ENCODE measurements at places on chromosomes 12 and 14.

GRCh38 chr12:30000401-30000800 lies 216.7 kb upstream of the TMTC1 start:
- no peak for DNase-seq

- no peak for DNase-seq
These were observed 8.2 kb downstream of the SERPINA4 start for GRCh38 chr14:94569381-94570001.

DNA sequence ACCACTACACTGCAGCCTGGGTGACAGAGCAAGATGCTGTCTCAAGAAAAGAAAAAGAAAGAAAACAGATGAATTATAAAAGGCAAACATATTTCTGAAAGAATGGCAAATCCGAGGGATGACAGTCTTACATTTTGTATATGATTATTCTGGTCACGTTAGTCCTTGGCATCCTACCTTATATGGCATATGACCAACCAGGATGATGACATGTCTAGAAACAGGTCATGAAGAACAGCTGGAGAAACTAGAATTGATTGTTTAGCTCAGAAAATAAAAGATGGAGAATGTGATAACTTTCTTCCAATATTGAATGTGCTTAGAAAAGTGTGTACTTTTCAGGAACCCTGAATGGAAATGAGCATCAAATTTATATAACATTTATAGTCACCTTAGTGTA lies 19.2 kb downstream of the SLC2A14 start:
- DNase-seq = no peak

DNA sequence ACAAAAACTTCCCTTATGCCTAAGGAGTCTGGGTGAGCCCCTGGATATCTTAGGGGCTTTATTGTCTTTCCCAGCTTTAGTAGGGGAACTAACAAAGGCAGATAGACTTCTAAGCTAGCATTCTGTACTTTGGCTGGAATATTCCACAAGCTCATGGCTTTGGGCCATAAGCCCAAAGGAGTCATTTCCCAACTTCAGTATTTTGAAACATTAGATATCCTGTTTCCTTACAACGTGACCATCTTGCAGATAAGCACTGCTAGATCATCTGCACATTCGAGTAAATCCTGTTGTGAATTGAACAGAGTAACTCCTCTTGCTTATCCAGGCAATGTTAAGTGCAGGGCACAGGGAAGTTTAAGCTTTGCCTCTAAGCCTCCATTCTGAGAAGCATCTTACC lies 70.6 kb upstream of the ACTN1 start:
- no peak for DNase-seq

DNA sequence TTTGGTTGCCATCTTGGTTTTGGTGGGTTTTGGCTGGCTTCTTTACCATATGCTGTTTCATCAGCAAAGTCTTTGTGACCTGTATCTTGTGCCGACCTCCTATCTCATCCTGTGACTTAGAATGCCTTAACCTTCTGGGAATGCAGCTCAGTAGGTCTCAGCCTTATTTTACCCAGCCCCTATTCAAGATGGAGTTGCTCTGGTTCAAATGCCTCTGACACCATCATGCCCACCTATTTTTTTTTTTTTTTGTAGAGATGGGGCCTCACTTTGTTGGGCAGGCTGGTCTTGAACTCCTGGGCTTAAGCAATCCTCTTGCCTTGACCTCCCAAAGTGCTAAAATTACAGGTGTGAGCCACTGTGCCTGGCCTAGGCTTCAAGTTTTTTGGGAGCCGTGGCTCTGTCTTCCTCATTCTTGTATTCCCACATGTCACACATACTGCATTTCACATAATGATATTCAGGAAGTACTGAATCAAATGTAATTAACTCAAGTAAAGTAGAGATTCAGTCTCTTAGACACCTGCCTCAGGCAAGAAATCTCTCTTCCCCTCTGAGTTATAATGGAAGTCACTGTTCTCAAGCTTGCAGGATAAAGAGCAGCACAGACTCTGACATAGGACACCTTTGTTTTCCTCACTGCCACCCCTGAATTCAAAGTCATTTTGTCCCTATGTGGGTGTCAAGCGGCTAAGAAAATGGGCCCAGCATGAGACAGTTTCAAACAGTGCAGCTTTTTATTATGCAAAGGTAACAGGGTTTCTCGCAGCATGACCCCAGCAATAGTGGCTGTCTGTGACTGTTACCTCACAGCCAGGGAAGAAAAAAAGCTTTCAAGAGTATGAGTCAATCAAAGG lies 159.0 kb downstream of the PTPN11 start:
- no peak for DNase-seq

DNA sequence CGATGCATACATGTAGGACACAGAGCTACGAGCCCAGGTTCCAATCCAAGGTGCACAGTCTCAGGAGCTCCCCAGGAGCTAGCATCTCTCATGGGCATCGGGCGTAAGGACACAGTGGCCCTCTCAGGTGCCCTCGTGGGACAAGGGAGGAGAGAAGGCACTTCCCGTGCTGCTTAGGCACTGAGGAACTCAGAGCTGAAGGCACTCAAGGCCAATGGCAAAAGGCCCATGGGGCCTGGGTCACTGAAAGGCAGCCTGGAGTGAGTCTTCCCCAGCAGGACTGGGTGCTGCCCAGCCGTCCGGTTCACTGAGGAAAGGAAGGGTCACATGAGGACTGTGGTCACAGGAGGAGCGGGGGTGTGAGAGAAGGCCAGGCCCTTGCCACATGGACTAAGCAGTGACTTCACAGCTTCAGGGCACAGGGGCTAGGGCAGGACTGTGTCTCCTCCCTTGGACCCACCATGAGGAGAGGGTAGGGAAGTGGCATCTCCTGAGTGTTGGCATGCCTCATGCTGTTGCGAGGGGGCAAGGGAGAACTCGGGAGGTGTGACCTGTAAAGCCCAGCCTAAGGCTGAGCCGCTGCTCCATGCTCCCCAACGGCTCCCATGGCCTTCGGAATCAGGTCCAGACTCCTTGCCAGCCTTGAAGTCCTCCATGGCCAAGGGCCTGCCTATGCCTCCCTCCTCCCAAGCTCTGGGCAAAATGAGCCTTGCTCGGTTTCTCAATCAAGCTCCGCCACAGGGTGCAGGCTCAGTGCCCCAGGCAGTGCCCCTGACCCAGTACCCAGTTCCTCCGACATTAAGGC lies 51.8 kb downstream of the CHGA start:
- DNase-seq = no peak

- DNase-seq = no peak
These were observed 29.2 kb upstream of the LHX5 start for GRCh38 chr12:113500782-113501311.

- DNase-seq = no peak
These were observed 214.3 kb upstream of the NUDT4 start for GRCh38 chr12:93163260-93164036.

DNA sequence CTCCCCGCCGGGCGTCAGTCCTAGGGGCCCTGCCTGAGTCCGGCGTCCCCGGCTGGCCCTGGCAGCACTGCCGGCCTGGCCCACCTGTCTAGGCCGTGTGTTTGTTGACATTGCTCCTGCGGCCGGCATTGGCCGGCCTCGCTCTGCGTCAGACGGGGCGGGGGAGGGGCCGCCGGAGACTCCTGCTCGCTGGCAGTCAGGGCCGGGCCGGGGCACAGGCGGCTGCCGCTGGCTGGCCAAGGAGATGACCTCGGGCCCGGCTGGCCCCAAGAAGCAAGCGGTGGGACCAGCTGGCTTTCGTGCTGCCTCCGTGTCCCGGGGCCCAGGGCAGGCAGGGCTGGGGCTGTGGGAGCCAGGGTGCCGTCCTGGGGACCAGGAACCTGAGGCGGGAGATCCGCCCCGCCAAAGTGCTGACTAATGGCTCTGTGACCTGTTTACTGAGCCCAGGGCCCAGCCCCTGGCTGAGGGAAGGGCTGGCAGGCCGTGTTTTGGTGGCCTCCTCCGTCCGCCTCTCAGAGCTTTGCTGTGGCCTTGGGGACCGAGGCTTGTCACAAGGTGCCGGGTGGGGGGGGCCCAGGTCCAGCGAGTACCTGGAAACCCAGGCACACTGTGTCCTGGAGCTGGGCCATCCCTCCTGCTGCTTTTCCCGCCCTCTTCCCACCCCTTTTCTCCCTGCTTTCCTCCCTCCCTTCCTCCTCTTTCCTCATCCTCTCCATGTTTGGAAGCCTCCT lies 1.8 kb downstream of the ULK1 start:
- DNase-seq = peak; percentile 95

GRCh38 chr14:100065111-100065871 lies at the start of gene EVL:
TSS of gene EVL (plus strand) at chr14:100065422. CDS start at chr14:100065501, 79 bp downstream.
- DNase-seq = no peak

DNA sequence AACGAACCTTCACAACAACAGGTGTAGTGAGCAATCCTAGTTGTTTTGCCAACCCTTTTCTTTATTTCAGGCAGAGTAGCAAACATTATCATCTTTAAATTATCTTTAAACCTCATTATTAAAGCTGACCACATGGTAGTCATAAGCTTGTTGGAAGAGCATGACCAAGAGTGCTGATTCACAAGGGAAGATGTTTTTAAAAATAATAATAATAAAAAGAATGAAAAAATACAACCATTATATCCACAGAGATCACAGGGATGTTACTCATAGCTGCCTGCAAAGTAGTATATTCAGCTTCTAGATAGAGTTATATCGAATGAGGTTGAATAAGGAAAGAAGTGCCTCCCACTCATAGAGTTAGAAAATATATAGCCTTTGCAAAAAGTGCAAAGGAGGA lies 101.0 kb upstream of the FLRT2 start:
- no peak for DNase-seq

- no peak for DNase-seq
These were observed 73.2 kb downstream of the TSPAN11 start for GRCh38 chr12:30999723-31000122.

DNA sequence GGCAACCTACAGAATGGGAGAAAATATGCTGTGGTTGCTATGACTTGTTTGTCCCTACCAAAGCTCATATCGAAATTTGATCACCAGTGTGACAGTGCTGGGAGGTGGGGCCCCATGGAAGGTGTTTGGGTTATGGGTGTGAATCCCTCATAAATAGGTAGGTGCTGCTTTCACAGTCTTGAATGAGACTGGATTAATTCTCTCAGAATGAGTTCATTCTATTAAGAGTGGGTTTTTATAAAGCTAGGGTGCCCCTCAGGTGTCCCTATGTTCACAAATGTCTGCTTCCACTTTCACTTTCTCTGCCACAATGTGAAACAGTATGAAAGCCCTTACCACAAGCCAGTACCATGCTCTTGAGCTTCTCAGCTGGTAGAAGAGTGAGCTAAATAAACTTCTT lies 133.5 kb downstream of the CPNE8 start:
- no peak for DNase-seq

DNA sequence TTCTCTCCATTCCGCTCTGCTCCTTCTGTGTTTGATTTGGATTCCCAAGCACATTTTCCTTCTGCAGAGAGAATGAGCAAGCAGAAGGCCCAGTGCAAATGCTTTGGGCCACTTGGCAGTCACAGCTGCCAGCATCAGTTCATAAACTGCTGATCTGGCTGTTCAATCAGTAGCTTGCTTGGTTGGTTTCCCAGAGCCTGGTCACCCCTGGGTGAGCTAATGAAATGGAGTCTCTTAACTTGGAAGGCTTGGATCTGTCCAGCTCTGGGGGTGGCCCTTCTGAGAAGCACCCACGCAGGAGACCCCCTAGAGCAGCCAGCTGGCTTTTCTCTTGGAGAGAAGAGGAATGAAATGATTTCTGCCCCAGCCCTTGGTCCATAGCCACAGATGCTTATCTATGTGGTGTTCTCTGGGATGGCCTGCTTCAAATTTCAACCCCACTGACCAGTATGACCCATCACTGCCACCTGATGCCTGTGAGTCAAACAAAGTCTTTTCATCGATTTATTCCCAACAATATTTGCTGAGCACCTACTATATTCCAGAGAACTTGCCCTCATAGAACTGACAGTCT lies 30.3 kb downstream of the FAIM2 start:
- DNase-seq = no peak

- DNase-seq = no peak
These were observed 157.4 kb upstream of the FOXN3 start for GRCh38 chr14:89574420-89574819.

DNA sequence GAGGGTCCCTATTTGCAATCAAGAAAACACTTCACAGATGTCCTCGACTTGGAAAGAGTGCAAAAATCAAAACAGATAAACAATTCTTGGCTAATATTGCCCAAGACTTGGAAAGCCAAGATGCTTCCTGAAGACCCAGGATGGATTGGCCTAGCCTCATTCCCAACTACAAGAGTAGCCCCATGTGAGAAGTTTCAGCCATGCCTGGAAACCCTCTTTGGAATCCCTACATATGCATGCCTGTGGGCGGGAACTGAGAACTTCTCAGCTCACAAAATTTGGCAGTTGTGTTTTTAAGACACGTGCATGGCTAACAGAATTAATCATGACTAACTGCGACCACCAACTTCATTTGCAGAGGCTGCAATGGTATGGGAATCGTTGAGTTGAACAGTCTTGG lies 283.2 kb upstream of the TBX3 start:
- no peak for DNase-seq

DNA sequence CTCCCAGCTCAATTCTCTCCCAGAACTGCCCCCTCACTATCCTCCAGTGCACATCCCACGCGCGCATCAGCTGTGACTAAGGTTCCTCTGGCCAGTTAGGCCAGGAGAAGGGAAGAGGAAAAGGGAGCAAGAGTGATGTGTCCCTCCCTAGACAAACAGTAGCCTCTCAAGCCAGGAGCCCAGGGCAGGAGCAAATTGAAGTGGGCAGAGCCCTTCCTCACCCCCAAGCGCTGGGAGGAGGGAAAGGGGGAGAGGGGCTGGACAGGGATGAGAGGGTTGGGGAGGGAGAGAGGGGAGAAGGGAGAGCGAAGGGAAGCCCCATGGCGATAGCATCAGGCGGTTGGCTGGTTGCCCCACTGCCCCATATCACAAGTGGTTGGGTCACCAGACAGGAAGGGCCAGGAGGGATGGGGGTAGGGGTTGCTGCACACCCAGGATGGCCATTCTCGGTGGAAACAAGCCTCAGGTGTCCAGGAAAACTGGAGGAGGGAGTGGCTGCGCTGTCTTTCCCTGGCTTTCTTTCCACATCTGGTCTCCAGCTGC lies 1.1 kb downstream of the CD63 start:
- DNase-seq = no peak

- DNase-seq = no peak
These were observed 24.9 kb downstream of the SNRNP35 start for GRCh38 chr12:123482876-123483275.

DNA sequence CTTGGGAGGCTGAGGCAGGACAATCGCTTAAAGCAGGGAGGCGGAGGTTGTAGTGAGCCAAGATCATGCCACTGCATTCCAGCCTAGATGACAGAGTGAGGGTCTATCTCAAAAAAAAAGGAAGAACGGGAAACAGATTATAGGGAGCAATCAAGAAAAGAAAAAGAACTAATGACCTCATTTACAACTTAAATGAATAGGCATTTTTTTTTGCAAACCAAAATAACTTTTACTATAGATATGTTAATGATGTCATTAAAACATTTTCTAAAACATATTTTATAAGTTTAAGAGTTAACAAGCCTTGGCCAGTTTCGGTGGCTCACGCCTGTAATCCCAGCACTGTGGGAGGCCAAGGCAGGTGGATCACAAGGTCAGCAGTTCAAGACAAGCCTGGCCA lies 6.8 kb upstream of the RESF1 start:
- no peak for DNase-seq

DNA sequence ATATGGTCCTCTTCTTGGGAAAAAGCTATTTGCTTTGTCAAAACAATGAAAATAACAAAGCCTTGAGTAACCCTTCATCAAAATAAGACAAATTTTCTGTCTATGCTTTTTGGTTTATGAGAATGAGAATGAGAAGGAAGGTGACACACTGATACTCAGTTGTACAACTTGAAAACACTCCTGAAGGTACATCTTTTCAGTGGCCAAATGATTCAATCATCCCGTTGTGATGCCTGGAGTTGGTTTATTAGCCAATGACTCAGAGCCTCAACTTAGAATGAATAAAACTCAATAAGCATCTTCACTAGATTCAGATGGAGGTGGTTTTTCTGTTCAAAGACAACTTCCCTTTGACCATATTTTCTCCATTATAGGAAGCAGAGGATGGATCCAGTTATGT lies 7.8 kb upstream of the CALM1 start:
- no peak for DNase-seq

Data from GM12891 (cell line).